ENCODE measurements at places on chromosomes 16 and 17.

GRCh38 chr16:84605339-84605848 lies 12.5 kb downstream of the COTL1 start:
- no peak for DNase-seq

GRCh38 chr16:71338193-71338592 lies 20.3 kb upstream of the CALB2 start:
- DNase-seq, result no peak

DNA sequence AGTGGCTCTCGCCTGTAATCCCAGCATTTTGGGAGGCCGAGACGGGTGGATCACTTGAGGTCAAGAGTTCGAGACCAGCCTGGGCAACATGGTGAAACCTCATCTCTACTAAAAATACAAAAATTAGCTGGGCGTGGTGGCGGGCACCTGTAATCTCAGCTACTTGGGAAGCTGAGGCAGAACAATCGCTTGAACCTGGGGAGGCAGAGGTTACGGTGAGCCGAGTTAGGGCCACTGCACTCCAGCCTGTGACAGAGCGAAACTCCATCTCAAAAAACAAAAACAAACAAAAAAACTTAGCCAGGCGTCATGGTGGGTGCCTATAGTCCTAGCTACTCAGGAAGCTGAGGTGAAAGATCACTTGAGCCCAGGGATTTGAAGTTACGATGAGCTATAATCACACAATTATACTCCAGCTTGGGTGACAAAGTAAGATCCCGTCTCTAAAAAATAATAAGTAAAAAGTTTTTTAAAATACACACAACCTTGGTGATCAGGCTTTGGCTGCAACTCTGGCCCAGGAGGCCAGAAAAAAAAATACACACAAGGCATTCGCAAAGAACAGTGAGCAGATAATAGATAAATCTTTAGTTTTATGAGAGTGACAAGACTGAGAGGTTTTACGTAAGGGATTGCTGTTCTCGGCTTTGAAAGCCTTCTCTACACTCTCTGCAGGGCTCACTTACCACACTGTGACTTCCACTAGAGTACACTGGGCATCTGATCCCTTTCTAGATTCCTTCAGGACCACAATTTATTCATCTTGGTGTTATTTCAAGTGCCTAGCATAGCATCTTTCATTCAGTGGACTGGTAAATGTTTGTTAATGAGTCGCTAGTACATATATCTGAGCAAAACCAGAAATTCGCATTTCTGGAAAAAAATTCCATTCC lies 5.9 kb downstream of the GSPT1 start:
- no peak for DNase-seq

DNA sequence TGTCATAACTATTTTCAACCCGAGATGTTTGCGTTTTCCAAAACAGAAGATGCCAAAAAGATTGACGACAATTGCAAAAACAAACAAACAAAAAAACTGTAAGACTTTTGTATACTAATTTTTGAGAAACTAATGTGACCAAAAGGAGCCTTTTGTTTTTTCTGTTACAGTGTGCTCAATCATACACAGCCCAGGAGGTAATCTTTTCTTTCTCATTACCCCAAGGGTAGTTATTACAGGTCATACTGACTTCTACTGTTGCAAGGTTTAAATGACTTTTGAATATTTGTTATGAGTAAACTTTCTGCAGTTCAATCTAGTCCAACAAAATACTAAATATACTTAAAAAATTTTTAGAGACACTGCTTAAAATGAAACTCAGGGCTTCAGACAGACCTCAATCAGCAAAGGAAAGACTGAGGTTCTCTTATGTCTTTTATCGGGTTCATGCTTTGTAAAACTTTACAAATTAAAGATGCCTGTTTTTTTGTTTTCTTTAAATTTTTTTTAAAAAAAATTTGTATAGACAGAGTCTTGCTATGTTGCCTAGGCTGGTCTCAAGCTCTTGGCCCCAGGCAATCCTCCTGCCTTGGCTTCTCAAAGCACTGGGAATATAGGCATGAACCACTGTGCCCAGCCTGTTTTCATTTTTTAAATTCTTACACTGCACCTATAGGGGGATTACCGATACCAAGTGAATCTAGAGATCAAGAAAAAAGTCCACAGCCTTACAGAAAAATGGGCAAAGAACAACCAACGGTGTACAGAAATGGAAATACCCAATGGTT lies 47.6 kb downstream of the SPOP start:
- DNase-seq, result no peak

Measured in stimulated activated CD4-positive, alpha-beta T cell treated with anti-CD3 and anti-CD28 coated beads, Interleukin-4, amount 100 ng/mL, for 48 hours (primary cell).